MM.1S (cell line): ENCODE measurements at places on chromosomes 2 and 18.
A peak's percentile ranks its signal among the peaks of the same experiment; 100 is the strongest.

DNA sequence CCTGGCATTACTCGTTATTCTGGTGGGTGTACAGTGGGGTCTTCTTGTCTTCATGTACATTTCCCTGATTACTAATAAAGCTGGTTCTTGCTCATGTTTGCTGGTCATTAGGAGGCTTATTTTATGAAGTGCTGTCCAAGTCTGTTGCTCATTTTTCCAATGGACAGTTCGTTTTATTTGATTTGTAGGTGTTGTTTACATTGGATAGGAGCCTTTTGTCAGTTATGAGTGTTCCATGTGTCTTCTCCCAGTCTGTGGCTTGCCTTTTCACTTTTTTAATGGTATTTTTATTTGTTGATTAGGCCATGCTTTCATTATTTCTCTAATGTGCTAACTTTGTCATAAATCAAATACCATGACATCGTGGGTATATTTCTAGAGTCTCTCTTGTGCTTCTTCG lies 51.9 kb downstream of the CEP192 start:
- no peak for DNase-seq

DNA sequence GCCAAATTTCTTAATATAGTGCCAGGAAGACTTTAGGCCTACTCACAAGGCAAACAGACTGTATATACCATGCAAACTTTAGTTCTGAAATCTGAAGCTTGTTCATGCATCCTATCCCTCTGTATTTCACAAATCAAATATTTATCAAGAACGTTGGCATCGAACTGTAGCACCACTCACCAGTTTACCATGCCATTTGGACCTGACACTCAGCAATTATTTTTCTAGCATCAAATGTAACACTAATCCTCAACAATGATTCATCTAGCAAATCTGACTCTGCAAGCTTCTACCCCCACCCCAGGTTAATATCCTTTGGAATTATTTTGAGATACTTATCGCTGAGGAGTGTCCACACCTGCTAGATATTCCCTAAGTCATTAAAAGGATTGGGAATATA lies 1506.6 kb downstream of the LRP1B start:
- DNase-seq, result no peak

- DNase-seq, result no peak
These were observed 299.7 kb downstream of the PRKCE start for GRCh38 chr2:45951025-45951727.

- DNase-seq, result no peak
These were observed 71.0 kb upstream of the ST3GAL5 start for GRCh38 chr2:85959826-85960225.

DNA sequence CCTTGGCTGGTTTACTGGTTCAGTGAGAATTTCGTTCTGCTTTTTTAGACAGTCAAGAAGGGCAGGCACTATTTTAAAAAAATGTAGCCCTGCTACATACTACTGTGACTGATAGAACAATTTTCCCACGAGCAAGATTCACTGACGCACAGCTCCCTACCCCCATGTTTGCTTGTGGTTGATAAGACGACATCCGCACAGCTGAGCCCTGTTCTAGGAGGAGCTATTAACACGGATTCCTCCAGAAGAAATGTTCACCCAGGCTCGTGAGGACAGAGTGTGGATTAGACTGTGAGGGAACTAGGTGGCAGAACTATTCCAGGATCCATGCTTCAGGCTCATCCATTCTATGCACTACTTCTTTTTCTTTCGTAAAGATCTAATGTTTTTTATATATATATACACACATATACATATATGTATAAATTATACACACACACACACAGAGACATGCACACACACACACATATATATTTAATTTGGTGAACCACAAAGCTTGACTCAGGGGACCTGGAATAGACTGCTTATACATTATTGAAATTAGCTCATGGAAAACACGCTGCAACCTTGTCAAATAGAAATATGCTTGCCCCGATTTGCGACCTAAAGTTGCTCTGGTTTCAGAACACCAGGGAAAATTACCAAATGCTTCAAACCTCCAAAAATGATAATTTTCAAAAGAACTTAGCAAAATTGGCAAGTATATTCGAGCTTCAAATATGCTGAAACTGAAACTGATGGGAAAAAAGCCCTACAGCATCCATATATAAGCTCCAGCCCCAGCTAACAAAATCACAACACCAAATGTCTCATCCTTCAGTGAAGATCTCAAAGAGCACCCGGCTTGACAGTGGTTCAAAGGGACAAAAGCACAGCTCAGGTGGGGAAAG lies 370.4 kb downstream of the SOCS6 start:
- no peak for DNase-seq

DNA sequence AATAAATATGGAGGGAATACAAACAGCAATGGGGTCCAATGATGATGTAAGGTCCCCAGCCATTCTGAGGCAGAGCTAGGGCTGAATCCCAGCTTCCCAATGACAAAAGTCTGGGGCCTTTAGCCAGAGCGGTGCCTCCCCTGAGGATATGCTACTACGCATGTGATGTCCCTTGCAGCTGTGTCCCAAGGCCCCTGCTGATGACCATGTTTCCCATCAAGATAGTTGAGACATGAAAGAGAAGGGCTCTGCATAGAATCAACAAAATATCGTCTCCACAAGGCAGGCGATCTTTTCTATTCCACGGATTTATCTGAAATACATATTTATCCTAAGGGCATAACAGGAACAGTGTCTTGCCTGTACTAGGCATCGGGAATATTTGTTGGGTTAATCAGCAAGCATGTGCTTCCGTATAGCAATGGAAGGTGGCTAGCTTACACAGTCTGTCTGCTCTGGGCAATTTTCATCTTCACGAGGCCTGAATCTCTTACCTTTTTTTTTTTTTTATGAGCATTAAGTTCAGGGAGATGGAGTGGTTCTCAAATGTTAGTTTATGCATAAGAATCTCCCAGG lies 284.6 kb downstream of the CNTNAP5 start:
- DNase-seq, result no peak

DNA sequence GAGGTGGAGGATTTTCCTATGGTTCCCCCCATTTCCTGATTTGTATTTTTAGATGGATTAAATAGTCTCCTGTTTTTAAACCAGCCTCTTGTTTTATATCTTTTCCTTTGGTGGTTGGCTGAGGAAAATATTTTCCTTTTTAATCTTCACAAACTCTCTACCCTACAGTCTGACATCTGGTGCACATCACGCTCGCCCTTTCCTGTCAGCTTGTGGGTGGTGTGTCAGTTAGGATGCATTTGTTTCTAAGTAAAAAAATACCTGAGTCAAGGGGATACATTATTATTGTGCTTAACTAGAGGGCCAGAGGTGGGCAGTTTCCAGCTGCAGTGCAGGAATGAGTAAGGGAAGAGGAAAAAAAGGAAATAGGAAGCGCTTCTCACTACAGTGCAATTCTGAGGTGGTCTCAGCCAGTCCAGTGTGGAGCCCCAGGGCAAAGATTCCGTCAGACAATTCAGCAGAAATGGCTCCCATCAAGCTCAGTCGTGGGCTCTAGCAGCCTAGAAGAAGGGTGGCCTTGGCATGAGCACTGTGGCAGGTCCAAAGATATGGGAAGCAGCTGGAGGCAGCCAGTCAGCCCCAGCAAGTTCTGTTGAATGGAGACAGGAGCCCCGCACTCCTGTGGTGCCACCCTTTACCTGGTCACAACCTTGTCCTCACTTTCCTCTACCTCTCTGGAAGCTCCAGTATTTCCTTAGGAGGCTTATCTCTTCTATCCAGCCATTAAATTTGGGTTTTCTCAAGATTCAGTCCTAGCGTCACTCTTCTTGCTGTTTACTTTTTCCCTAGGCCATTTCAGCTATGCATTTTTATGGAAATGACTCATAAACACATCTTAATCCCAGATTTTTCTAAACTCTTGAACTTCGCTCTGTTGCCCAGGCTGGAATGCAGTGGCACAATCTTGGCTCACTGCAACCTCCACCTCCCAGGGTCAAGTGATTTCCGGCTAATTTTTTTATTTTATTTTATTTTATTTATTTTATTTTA lies 18.5 kb downstream of the SFTPB start:
- DNase-seq, result no peak

GRCh38 chr2:69693775-69694450 lies 48.0 kb upstream of the ANXA4 start:
- no peak for DNase-seq

GRCh38 chr2:72128059-72128842 lies 19.4 kb downstream of the CYP26B1 start:
- no peak for DNase-seq

GRCh38 chr2:157364257-157364974 lies 38.8 kb upstream of the ERMN start:
- DNase-seq, result peak; percentile 78

DNA sequence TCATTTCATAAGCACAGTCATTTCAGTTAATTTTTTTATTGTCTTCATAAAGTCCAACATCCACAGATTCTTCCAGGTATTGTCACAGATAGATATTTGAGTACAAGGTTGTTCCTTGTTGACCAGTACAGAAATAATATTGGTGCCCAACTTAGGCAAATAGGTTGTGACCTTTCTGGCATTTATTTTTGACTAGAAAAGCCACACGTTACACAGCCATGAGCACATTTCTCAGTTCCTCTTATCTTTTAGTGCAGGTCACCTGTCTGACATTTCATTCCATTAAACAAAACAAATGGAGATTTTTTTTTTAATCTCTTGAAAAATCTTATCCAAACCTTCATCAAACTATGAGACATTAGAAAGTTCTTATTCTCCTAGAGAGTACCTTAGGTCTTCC lies 428.8 kb downstream of the ZNF521 start:
- DNase-seq, result peak; percentile 13

GRCh38 chr2:104938231-104938941 lies 84.5 kb downstream of the POU3F3 start:
- no peak for DNase-seq

DNA sequence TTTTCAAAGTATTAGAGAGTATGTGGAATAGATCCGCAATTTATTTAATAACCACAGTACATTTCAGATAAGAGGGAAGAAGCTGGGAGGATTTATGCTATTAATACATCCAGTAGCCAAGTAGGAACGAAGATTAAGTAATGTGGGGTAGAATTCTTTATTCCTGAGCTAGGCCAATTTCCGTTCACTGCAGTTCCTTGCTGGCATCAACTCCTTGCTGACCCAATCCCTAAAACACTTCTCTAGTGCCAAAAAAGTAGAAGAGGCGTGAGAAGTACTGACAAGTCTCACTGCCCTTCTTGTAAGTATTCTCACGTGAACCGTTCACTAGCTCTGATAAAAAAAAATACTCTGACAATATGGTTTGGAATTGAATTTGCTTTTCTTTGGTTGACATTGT lies 211.4 kb downstream of the EPHA4 start:
- DNase-seq, result no peak

DNA sequence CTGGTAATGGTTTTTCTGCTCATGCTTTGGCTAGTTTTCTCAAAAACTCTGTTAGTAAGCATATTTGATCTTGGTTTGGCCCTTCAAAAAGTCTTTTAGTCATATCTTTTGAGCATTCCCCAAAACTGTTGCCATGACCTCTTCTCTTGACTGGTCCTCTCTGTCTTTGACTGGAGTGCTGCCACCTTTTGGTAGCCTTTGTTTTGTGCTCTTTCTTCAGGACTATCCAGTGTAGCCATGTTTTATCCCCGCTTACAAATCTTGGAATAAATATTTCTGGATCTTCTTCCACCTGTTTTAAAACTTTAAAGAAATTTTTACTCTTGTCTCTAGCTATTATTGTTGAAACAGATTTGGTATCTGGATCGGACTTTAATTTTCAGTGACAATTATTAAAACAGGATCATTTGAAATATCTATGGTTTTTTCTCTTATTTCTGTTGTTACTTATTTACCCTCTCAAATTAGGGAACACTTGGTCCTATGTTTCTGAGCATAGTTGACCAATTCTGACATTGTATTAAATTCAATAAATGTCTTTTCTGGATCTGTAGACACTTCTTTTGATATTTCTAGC lies 965 bp upstream of the ELOA2 start:
- no peak for DNase-seq

- DNase-seq, result no peak
These were observed 52.8 kb upstream of the NRXN1 start for GRCh38 chr2:51084750-51085149.

DNA sequence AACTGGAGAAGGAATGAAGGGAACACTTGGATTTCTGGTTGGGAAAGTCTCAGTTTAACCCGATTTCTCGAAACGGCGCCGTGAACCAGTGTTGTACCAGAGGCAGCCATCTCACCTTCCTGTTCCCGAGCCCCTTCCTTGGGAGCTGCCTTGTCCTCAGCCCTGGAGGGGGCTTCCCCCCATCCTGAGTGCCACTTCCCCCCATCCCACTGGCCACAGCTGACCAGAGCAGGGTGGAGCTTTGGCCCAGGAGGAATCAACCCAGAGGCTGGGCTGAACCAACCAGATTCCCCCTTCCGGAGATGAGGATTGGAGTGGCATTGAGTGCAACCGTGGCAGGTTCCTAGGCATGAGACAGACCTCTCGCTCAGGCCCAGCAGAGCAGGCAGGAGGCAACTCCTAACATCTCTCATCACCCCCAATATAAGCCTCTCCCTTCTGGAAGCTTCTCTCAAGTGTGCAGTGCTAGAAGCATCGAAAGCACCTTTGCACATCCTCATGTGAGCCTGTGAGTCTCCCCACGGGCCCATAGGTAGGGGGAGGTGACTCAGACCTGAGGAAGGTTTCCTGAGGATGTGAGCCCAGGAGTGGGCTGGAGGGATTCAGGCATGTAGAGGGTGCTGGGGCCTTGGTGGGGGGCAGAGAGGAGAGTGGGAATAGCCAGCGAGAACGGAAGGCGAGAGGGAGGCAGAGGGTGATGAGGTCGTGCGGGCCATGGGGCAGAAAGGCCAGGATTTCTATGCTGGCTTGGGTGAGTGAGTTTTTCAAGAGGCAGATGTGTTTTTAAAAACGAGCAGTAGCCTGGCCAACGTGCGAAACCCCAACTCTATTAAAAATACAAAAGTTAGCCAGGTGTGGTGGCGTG lies 11.9 kb downstream of the NGEF start:
- no peak for DNase-seq

DNA sequence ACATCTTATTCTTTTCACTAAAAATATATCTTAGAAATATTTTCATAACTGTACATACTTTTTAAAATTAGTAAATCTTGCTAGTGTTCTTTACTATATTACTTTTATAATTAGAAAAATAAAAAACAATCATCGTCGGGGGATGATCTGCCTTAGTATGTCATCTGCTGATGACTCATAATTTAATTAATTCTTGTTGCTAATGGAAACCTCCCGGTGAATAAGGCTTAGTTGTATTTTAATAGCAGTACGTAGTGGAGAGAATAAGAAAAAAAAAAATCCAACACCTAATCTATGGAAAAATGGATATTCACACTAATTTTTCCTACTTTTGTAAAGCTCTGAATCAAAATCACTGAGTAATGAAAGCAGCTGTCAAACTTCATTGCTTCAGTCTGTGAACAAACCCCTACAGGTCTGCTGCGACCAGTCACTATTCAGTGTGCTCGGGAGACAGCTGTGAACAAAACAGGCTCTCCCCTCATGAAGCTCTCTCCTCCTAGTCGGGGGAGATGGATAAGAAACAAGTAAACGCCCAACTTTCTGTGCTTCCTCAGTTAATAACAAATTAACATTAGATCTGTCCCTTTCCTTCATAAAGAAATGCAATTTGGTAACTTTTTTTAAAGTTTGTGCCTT lies 97.4 kb upstream of the UPP2 start:
- no peak for DNase-seq

DNA sequence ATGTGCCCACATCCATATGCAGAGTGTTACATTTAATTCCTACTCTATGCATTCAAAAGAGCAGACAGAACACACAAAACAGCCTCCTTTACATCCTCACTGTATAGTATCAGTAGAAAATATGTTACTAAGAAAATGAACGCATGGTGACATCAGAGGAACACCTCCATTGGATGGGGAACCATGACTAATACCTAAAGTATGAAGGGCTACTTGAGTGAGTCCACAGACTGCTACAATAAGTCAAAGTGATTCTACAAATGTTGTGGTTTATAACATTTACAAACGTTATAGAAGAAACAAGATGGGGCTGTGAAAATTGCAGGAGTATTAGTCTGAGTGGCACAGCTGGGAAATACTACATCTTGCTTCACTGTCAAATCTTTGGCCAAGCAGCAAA lies 1830.9 kb upstream of the PIK3C3 start:
- DNase-seq, result no peak
